ENCODE measurements at places on chromosomes 2 and 18.

DNA sequence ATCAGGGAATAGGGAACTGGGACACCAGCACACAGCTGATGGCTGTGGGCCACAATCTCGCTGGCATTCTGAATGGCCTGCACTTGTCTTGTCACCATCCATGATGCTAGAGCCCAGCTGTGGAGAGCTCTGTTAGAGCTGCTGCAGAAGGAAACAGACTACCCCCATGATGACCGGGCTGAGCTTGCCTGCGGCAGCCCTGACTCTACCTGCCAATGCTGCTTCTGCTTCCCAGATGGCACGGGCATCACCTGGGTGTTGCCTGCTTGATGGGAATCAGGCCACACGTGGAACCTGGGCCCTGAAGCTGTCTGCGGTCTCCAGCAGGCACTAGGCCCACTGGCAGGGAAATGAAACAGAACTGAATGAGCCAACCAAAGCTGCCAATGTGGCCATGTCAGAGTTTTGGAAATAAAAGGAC, 11.2 kb upstream of the DAW1 start:
- no peaks in the 10 kb centered on the region for H3K36me3 ChIP-seq
- no peak overlapping the region for H3K27ac ChIP-seq
- H3K4me1 ChIP-seq: no peaks in the 10 kb centered on the region
- DNase-seq: no peak
- H3K27me3 ChIP-seq: no peaks in the 10 kb centered on the region

DNA sequence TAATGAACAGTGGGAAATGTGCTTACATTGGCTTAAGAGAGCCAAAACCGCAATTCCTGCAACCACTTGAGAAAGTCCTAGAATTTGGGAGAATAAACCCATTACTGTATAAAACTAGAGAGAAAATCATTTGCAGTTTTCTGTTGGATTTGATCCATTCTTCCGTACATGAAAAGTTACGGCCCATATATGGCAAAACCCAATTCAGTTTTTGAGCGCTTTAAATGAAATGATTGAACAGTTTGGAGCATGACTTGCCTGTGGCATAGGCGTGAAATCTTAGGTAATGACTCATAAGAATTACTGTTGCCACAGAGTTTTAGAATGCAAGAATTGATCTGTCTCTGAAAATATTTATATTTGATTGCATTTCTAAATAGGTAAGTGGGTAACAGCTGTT, 52.0 kb downstream of the PHLPP1 start:
- no peak overlapping the region for H3K4me3 ChIP-seq
- H3K4me1 ChIP-seq: peaks cover 29% of the 10 kb centered on the region
- no peaks in the 10 kb centered on the region for H3K27me3 ChIP-seq
- DNase-seq: no peak

- no peak overlapping the region for H3K27ac ChIP-seq
- no peak for DNase-seq
- H3K36me3 ChIP-seq: no peaks in the 10 kb centered on the region
- H3K4me1 ChIP-seq: peaks cover 18% of the 10 kb centered on the region
- no peak overlapping the region for H3K4me3 ChIP-seq
These were observed 114.9 kb downstream of the ICOS start for GRCh38 chr2:204051476-204051875.

DNA sequence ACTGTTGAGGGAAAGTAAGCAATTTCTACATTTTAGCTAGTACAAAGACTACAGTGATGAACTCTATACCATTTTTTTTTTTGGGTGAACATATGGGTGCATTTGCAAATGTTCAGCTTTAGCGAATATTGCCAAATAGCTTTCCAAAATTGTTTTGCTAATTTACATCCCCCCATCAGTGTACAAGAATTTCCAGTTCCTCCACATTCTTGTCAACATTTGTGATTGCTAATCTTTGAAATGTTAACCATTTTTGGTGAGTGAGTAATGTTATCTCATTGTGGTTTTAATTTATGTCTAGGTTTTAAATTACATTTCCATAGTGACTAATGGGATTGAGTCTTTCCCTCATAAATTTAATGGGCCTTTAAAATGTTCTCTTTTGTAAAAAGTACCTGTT, 16.4 kb upstream of the CNRIP1 start:
- H3K36me3 ChIP-seq: no peaks in the 10 kb centered on the region
- H3K4me1 ChIP-seq: no peaks in the 10 kb centered on the region
- H3K27ac ChIP-seq: no peak overlapping the region
- DNase-seq: no peak
